ENCODE measurements at places on chromosomes 16 and 17.

GRCh38 chr16:10776280-10776679 is 32.6 kb downstream of the NUBP1 start:
- no peak for DNase-seq

DNA sequence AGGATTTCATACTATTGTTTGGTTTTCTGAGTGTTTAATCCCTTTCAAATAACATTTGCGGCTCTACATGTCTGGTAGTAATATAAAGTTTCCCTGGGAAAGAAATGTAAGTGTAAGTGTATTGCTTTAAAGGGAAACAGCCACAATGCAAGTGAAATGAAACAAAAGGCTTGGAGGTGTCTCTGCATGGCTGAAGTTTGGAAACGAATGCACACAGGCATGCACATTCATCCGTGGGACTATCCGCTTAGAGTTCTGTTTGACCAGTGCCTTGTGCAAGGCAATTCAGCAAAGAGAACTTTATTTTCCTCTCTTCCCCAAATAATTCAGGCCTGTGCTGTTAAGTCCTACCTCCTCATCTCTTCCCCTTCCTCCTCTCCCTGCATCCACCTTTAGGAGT is 56.1 kb upstream of the MRTFB start:
- no peak for DNase-seq

DNA sequence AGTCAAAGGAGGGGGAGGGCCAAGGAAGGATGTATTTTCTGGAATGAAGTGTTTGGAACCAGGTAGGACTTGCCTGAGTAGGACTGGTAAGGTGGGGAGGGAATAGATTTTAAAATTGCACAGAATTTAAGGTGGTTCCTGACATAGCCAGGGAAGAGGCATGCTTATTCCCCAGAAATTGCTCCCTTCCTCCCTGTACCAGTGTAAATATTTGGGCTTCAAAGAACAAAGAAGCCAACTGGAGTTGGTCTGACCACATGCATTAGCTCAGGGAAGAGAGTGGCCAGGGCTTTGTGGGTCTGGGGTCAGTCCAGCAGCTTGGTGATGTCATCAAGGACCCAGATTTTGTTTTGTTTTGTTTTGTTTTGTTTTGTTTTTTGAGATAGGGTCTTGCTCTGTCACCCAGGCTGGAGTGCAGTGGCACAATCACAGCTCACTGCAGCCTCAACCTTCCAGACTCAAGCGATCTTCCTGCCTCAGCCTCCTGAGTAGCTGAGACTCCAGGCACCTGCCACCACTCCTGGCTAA is 9.3 kb upstream of the MRTFB start:
- no peak for DNase-seq

DNA sequence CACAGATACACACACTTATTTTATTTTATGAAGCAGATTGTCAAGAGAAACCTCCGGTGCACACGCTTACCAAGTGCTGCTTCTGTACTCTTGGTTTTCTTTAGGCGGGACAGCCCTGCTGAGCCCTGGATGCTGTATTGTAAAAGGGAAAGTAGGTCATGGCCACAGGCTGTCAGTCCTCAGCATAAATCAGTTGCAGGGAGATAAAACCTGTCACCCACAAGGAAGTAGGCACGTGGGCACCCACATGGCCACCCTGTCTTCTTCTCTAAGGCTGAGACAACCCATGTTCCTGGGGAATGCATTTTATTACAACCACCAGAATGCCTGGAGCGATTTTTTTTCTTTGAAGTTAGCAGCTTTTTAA is 59.3 kb downstream of the ASIC2 start:
- DNase-seq: no peak

DNA sequence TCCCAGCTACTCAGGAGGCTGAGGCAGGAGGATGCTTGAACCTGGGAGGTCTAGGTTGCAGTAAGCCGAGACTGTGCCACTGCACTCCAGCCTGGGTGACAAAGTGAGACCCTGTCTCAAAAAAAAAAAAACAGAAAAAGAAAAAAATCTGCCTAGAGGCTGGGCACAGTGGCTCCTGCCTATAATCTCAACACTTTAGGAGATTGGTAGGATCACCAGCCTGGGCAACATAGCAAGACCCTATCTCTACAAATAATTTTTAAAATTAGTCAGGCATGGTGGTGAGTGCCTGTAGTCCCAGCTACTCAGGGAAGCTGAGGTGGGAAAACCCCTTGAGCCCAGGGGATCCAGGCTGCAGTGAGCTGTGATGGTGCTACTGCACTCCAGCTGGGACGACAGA is 17.7 kb downstream of the CUEDC1 start:
- no peak for DNase-seq

DNA sequence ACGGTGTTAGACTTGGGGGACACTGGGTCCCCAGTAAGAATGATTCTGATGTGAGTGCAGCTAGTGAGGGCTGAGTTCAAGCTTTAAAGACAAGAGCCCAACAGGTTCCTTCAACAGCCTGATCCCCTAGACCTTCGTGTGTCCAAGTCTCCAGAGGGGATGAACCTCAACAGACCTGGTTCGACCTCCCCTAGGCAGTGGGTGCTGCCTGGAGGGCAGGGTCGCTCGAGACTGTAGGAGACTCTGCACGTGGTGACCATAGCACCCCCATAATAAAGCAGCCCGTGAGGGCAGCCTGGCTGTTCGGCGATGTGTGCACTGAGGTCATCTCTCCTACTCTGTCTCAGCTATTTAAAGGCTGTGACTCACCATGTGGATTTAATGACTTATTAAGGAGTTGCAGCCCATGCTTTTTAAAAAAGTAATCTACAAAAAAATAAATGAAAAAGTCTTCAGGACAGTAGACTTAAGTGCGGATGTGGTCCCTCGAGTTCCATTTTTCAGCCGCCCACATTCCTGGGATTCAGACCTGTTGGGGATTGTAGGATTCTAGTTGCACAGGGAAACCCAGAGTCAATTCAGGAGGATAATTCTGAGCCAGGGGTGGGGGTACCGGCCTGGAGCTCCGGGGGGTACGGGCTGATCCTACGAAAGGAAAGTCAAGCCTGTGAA is 23.4 kb upstream of the METRNL start:
- no peak for DNase-seq

- DNase-seq: no peak
Observed at GRCh38 chr17:73269329-73269615, 7.6 kb upstream of the CPSF4L start.

GRCh38 chr16:61432421-61432820 is 603.8 kb downstream of the CDH8 start:
- DNase-seq: no peak

All from stimulated activated CD8-positive, alpha-beta memory T cell treated with anti-CD3 and anti-CD28 coated beads, Interleukin-2, amount 100 ng/mL, for 1 hour (primary cell).